Retina (tissue), 1 donor: ENCODE measurements at places on chromosomes 4 and X.

DNA sequence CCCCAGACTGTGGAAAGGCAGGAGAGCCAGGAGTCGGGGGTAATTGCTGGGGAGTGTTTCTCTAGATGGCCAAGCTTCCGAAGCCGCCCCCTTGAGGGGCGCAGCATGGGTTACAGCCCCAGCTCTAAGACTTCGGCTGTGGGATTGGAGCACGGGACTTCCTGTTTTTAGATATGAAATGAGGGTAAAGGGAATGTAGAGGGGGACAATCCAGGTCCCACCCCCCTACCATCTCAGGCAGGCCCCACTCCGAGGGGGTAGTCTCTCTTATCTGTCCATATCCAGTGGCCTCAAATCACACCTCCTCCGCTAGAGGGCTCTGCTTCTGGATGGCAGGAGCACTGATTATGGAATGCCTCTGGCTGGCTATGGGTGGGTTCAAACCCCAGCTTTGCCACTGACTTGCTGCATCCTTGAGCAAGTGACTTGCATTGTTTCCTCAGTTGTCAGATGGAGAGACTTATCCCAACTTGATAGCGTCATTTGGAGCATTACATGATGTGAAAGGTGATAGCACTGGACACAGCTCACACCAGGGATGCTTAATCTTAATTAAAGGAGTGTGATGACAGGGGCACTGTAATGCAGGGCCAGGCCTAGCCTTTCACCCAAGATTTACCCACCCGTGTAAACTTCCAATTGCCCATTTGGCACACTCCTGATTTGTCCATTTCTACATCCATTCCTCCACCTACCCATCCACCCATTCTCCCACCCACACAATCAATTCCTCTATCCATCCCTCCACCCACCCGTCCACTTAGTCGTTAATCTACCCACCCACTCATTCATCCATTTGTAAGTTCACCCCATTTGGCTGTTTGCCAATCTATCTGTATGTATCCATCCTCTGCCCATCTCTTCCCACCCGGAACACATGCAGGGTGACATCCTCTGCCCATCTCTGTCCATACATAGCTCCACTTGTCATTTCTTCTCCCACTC lies 848 bp upstream of the KCND1 start:
- DNase-seq, result peak; percentile 36

GRCh38 chr4:146846882-146847281 lies 98.8 kb downstream of the TTC29 start:
- DNase-seq, result no peak

GRCh38 chr4:158811704-158812103 lies 42.9 kb downstream of the FNIP2 start:
- no peak for DNase-seq

- DNase-seq, result no peak
These were observed 94.9 kb downstream of the ATP8A1 start for GRCh38 chr4:42562016-42562415.

DNA sequence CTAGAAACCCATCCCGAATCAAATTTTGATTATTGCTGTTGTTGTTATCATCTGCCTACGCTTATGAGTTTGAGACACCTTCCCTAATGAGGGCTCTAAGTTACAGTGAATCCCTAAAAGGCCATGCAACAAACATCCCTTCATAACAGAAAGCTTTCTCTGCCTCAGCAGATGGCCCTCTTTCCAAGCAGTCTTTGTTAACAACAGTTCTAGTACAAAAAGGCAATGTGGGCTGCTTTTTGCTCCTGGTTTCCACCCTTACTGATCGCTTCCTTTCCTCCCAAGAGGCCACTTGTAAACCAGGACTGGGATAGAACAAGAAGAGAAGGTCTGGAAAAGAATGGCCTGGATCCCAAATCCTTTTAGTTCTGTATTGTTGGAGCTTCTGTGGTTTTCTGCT lies 24.2 kb downstream of the GPC4 start:
- DNase-seq, result peak; percentile 13

DNA sequence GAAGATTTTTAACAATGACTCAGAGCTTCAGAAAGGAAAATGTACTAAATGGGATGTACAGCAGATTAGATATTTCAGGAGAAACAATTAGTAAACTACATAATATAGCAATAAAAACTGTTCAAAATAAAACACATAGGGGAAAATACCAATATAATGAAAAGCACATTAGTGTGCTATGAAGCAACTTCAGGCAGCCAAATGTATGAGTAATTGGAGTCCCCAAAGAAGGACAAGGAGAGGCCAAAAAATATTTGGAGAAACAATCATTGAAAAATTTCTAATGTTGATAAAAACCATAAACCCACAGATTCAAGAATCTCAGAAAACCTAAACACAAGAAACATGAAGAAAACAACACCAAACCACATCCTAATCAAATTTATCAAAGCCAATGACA lies 129.3 kb upstream of the CHRDL1 start:
- DNase-seq, result no peak

- no peak for DNase-seq
These were observed 21.1 kb downstream of the TEC start for GRCh38 chr4:48248559-48248953.

- DNase-seq, result no peak
These were observed 9.7 kb downstream of the EFNB1 start for GRCh38 chrX:68838571-68838910.
